ENCODE measurements at places on chromosomes 12 and 14.

GRCh38 chr14:66939409-66939808, 249.8 kb upstream of the GARIN2 start:
- DNase-seq = no peak

GRCh38 chr14:34003691-34004090, 52.8 kb upstream of the EGLN3 start:
- peak; percentile 11 for DNase-seq

DNA sequence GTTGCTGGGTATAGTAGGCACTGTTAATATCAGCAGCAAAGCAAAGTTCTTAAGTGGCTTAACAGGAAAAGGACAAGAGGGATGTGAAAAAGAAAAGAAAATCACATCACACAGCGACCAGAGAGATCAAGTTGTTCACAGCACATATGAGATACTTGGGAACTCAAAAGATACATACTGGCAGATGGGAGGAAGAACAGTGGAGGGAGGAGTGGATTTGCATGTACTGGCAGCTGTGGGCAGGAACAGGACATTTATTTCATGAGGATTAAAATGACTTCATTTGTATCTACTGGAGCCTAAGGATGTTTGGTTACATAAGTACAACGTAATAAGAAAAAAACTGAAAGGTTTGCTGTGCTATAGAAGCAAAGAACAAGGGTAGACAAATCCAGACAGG, 136.5 kb upstream of the IFNG-AS1 start:
- no peak for DNase-seq

- DNase-seq = peak; percentile 39
Observed at GRCh38 chr12:114218136-114218535, 187.8 kb downstream of the TBX5 start.

DNA sequence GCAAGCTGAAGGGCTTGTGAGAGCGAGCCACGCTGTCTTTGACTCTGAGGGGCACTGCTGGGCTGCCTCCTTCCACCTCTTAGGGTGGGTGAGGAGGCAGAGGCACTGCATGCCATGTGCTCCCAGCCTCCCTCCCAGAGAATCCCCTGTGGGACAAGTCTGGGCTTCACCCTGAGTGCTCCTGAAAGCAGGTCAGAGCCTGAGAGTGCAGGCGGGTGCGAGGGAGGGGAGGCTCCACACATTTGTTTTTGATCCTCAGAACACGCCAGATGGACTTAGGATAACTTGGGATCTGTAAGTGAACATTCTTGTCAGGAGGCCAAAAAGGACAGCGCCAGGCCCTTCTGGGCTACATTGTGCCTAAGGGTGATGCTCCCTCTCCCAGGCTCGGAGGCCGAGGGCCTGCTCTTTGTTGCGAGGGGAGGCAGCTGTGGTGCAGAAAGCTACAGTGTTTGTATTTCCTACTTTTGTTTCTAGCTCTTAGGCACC, 155.4 kb downstream of the TMX1 start:
- DNase-seq = peak; percentile 71

DNA sequence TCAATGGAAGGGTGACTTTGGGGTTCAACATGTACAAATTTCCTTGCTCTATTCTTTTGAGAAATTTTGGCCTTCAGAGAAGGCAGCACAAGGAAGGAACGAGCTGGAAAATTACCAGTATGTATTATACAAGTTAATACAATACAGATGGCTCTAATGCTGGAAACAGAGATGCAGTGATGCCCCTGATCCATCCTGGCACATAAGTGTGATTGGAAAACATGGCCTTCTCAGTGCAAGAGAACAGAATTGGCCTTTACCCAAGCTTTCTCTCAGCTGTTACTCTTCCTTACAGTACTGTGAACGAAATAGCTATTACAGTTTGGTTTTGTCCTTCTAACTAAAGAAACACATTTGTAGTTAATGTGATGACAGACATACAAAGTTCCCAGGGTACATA, 102.5 kb upstream of the GPHB5 start:
- DNase-seq = no peak

DNA sequence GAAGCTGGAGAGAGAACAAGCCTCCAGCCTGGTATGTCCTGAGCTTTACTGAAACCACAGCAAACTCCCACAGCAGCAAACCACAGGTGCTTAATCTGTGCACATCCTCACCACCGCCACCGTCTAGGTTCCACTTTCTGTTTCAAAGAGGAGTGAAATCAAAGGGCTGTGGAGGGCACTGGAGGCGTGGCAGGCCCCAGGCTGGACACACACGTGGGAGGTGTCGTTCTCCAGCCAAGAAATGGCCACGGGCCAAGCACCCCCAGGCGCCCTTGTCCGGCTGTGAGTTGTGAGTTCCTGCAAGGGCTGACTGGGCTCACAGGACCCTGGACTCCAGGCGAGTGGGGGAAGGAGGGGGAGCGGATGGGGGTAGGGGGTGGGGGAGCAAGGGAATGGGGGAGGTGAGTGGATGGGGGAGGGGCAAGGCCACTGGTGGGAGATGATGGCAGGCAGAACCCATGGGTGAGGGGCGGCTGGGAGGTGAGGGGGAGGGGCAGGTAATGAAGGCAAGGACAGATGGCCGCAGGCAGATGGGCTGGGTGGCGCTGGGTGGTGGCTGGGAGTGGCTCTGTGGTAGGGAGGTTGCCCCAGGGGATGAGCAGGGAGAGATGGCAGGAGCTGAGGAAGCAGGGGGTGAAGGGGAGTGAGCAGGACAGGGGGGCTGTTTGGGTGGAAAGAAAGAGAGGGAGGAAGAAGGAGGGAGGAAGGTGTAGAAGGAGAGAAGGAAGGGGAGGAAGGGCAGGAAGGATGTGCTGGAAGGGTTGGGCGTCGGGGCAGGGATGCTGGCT, 86.7 kb downstream of the NCOR2 start:
- peak; percentile 60 for DNase-seq

DNA sequence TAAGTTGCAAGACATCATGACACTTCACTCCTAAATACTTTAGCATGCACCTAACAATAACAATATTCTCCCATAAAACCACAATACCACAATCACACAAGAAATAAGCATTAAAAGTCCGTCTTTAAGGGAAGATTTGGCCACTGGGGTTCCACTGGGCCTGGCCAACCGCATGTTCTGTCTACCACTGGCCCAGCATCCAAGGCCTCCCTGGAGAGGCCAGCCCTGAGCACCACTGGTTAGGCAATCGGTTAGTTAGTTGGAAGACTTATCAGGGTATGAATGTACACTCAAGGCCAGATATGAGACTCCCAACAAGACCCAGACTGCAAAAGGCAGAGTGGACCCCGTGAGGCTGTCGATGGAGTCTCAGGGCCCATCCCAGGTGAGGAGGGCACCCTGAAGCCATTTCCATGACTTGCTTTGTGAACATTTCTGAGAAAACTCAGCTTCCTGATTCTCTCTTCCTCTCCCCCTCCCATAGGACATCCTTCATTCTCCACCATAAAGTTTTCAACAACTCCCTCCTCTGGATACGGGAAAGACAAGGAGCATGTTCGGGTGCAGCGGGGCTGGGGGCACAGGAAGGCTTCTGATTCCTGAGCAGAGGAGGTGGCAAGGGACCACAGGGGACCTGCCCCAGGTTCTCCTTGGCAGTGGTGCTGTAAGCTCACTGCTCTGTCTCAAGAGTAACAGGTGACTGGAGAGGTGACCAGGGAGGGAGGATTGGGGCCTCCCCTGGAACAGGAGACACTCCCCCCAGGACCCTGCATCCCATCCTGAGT, 5.9 kb downstream of the PXN start:
- no peak for DNase-seq

DNA sequence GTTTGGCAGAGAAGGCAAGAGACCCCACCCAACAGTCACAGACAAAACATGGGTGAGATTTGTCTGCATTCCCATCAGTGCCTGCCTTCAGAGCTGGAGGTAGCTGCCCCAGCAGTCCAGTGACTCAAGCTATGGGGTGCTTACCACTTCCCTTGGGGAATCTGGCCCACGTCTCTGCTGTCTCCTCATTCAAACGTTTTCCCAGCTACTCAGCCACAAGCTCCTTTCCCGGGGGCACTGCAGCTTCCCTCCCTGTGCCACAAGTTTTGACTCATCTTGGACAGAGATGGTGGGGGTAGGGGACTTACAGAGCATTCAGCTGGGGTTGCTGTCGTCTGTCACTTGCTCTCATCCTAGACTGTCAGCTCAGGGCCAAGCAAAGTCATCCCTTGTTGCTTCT, 66.6 kb downstream of the FBXL14 start:
- peak; percentile 84 for DNase-seq

DNA sequence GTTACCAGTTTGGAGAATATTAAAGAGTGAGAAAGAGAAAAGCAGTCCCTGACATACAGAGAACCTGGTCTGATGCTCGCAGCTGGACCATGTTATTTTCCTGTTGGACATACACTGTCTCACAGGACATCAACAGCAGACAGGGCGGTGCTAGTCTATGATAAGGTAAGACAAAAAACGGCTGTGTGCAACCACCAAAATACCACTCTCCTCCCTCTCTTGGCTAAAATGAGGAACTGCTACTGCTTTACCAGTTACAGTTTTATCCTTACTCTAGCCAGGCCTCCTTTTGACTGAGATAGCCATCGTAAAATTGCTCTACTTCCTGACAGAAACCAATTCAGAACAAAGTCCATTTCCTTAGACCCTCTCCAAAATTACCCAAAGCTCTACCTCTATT, 47.0 kb upstream of the ERGIC2 start:
- DNase-seq = no peak

DNA sequence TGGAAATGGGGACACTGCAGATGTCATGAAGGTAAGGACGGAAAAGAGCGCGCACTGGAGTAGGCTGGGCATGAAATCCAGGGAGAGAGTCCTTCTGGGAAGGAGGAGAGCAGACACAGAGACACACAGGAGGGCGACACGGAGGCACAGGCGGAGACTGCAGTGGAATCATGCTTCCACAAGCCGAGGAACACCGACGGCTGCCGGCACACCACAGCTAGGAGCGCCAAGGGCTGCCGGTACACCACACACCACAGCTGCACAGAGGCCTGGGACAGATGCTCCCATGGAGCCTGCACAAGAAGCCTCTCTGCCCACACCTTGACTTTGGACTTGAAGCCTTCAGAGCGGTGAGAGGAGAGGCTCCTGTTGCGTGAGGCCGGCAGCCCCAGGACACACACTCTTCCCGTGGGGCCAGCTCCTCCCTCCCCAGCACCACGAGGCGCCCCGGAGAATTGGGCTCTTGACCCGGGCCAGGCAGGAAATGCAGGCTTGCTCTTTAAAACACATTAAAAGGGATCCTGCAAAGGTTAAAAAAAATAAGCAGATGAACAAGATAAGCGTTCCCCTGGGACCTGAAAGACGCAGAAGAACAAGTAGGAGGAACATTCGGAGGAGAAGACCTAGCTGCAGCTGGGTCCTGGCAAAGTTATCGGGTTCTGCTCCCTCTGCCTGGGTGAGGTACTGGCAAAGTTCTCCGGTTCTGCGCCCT, 28.3 kb upstream of the FZD10 start:
- no peak for DNase-seq

DNA sequence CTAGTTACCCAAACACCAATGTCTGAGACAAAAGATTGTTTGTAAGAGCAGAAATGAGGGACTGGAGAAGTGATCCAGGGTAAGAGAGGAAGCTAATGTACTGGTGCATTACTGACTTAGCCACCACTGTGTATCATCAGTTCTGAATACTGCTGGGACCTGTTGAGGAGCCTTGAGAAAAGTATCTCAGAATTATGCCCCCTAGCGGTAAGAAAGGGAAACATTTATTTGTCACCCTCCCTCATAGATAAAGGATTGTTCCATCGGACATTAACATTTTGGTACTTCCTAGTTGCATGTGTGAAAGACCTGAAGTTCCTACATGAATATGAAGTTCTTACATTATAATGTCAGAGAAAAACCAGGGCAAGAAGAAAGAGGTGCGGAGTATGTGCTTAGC, 612.5 kb downstream of the FSCB start:
- DNase-seq = no peak

DNA sequence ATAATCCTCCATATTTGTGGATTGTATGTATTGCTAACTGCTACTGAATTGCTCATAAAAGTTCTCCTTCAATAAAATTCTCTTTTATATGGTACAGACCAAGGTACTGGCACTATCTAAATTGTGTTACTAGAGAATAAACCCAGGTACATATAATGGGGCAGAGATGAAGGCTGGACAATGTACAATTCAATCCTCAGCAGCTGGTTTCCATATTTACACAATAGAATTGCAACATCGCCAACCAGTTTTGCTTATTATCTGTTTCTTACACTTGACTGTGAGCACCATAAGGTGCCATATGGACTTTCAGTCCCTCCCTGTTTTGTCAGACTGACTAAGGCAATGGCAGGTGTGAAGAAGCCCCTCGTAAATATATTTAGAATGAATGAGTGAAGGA, 18.1 kb downstream of the KITLG start:
- no peak for DNase-seq

DNA sequence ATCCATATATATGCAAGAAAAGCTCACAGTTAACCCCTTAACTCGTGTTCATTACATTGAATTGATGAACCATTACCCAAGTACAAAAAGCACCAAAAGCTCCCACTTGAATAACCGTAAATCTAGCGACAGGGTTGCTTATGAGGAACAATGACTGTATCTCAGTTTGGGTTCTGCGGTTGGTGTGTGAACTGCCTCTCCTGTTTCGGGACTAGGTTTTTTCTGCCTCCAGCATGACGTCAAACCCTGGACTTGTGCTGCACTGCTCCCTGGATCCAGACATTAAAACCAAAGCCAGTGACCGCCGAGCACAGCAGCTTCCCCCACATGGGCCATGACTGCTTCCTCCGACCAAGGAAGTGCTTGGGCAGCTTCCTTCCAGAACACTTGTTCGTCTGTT, 77.7 kb downstream of the SETD3 start:
- no peak for DNase-seq

GRCh38 chr14:32710231-32710671, 228.4 kb upstream of the NPAS3 start:
- DNase-seq = no peak

GRCh38 chr14:97827746-97828145, 1030.6 kb downstream of the VRK1 start:
- DNase-seq = no peak

DNA sequence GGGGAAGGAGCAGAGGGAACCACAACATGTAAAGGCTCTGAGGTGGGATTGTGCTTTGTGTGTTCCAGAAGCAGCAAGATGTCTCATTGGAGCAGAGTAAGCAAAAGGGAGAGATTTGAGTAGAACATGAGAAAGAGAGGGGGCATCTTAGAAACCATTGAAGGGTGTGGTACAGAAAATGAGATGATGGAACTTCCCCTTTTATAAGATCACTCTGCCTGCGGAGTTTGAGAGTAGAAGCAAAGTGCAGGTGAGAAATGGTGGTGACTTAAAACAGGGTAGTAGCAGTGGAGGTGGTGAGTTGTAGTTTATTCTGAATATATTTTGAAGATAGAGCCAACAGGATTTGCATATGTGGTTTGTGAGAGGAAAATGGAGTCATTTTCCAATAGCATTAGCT, 56.0 kb downstream of the FBXO34 start:
- DNase-seq = no peak

Measured in AG08395 (cell line).